ENCODE measurements at places on chromosomes 7 and 10.

- no peak for ATAC-seq
Measured at GRCh38 chr10:99531026-99531695, 1.6 kb upstream of the NKX2-3 start.

DNA sequence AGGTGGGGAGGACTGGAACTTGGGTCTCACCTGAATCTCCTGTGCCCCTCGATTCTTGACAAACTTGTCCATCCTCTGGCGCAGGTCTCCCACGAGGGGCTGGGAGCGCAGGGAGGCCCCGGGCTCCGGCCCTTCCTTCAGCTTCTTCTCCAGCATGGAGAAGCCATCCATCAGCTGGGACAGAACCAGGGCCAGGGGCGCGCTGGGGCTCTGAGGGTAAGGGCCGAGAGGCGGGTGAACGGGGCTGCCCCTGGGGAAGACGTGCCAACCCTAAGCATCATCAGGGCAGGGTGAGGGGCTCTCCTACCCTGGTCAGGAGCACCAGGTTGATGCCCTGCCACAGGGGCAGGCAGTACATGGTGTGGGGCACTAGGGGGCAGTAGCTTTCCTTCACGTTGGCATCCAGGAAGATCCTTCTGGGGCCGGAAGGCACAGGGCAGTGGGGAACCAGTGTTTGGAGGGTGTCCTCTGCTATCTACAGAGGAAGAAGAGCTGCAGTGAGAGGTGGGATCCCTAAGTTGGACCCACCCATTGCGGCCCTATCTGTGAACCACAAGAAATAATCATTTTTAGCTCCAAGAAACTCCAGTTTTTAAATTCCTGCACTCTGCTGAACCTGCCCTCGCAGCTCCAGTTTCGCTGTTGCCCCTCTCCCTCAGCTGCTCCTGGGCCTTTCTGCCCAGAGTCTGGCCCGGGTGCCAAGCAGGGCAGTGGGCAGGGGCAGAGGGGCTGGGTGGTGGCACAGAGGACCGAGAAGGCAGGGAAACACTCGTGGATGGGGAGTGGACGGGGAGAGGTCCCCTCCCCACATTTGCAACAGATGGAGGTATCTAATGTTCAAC lies 10.8 kb upstream of the PYROXD2 start:
- peak; percentile 51 for ATAC-seq

DNA sequence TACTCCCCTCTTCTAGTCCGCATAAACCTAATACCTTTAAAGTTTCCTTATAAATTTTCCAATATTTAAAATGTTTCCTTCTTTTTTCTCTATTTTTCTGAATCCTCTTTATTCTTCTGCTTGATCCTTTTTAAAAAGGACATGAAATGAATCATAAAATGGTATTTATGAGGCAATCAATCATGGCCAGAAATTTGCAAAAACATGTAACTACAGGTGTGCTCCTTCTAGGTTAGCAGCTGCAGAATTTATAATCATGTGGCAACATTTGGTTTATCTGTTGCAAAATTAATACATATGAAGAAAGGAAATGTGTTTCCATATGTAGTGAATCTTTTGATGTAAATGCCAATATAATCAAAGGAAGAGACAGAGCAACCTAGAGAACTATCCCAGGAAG lies 1008.5 kb downstream of the ANKRD7 start:
- ATAC-seq: no peak

- ATAC-seq: peak; percentile 63
Measured at GRCh38 chr7:79453558-79454360, at the start of gene MAGI2. MAGI2 (minus strand) TSS chr7:79453667; CDS start chr7:79453320, 347 bp downstream.

- no peak for ATAC-seq
Measured at GRCh38 chr7:85587785-85588184, 400.9 kb upstream of the SEMA3D start.

- no peak for ATAC-seq
Measured at GRCh38 chr10:13268841-13269240, 31.0 kb downstream of the PHYH start.

DNA sequence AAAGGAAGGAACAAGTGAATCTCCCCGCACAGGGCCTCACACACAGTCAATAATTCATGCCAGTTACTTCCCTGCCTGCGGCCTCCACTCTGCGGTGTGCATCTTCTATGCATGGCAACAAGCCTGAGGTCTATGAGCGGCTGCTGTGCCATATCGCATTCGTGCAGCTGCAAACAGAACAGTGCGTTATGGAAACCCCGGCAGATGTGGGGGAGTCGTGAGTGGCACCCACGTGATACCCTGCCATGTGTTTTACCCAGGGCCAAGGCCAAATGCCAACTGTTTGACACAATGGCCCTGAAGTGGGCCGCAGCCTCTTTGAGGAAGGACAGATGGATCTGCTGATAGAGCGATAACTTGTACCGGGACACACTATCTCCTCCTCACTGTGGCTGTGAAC lies 13.4 kb downstream of the TNS3 start:
- ATAC-seq: no peak

- no peak for ATAC-seq
Measured at GRCh38 chr10:66162560-66163143, 763.2 kb upstream of the LRRTM3 start.

DNA sequence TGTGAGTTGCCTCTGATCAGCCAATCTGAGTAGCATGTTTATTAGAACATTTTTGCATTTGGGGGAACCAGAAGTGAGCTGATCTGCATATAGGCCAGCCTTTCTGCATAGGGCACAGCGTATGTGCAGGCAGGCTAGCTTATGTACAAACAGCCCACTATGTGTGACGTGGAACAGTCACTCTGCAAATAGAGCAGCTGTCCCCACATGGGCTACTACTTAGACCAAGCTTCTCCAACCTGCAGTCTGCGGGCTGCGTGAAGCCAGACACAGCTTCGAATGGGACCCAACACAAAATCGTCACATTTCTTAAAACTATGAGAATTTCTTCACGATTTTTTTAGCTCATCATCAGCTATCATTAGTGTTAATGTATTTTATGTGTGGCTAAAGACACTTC lies 134.1 kb upstream of the FAM20C start:
- ATAC-seq: no peak

- no peak for ATAC-seq
Measured at GRCh38 chr7:117279931-117280557, 42.8 kb downstream of the WNT2 start.

DNA sequence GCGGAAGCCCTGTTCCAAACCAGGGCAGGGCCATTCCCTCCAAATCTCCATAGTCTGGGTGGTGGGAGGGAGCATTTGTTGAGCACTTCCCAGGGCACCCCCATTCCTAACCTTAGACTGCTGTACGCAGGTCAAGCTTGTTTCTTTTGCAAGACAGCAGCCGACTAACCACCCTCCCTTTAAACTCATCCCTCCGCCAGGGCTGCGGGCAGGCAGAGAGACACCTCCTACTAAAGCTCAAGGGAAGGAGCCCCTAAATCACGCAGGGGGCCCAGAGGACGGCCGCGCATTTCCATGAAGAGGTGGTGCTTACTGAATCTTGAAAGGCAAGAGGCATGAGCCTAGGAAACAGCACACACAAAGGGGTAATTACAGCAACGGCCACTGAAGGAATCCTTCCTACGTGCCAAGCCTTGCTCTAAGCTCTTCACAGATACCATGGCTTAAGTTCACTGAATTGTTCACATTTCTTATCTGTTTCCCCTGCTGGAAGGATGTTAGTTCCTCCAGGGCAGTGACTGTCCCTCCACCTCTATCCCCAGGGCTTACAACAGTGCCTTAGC lies 90.0 kb downstream of the PROSER2 start:
- ATAC-seq: no peak

DNA sequence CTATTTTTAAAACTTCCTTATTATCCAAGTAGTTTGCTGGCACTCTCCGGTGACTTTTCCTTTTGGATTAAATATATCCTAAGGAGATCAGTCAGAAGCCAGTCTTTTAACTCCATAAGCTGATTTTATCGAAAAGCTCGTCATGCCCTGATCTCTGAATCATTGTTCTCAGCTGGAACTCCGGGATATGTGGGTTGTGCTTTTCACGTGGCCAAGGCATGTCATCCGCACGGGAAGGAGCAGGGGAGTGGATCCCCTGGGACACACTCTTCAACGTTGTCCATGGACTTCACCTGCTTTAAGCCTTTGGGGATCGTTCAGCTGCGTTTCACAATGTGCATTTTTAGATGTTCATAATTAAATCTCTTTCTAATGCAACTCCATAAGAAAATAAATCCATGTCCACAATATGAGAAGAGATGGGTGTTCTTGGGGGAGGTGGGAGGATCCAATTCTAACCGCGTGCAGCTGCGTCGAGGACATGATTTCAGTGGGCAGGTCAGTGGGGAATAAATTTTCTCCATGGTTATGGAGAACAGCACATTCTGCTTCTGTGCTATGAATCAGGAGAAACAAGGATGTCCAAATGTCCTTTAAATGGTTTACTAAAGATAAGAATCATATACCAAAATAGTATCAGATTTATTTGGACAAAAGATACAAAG lies 229.5 kb upstream of the ADARB2 start:
- ATAC-seq: no peak

GRCh38 chr10:71863203-71863602 lies 12.2 kb upstream of the PSAP start:
- no peak for ATAC-seq

Data from esophagus mucosa (tissue), 1 donor.